T-helper 9 cell (primary cell): ENCODE measurements at places on chromosomes 2 and 18.

DNA sequence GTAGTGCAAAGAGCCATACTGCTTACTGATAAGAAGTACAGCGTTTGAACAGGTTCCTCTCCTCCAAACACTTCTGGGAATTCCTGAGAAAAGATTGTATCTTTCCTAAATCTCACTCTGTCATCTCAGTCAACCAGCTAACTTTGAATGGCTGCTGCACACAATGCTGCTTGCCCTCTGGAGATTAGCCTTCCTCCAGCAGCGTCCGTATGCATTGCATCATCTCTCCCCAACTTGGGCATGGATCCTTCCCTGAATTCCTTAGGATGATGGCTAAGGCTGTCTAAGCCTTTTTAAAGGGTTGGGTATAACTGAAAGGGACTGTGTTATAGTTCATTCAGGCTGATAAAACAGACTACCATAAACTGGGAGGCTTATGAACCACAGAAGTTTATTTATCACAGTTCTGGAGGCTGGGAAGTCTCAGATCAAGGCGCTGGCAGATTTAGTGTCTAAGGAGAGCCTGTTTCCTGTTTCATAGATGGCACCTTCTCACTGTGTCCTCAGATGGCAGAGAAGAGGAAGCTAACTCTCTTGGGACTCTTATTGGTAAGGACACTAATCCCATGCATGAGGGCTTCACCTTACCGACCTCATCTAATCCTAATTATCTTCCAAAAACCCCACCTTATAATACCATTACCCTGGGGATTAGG lies 105.3 kb downstream of the PAX3 start:
- no peak for DNase-seq

DNA sequence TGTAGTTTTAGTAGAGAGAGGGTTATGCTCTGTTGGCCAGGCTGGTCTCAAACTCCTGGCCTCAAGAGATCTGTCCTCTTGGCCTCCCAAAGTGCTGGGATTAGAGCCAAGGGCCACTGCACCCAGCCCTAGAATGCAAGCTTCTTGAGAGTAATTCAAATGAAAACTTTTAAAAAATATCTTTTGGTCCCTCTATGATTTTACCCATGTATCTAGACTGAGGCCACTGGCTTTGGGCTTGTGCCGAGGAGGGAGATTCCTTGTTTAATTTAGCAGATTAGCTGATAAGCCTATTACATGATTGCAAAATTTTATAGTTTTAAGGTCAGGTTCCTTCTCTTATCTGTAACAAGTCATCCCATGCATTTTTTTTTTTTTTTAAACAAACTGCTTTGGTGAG lies 59.5 kb upstream of the CCDC195 start:
- DNase-seq = no peak

GRCh38 chr2:45833968-45834344 lies 182.5 kb downstream of the PRKCE start:
- DNase-seq = no peak

GRCh38 chr18:38256366-38256765 lies 690.8 kb upstream of the CELF4 start:
- no peak for DNase-seq

DNA sequence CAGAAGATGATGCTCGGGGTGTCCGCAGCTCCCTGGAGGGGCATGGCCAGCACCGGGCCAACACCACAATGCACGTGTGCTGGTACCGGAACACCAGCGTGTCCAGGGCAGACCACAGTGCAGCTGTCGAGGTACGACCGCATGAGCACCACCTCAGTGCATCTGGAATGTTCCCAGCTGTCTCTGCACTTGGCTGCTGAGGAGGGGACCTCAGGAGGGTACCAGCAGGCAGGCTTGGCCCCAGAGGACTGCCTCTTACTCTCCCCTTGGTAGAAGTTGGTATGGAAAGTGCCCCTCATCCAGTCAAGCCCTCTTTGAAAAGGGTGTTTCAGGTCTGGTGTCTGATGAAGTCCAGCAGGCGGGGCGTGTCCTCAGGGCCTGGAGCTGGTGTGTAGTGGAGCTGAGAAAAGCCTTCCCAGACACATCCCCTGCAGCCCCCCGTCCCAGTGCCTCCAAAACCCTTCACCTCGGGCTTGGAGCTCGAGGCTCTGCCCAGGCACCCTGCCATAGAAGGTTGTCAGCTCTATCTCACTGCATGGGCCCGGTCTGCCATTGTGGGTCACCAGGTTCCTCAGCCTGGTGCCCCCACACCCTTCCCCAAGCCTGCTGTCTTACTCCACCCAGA lies 16.7 kb downstream of the STK25 start:
- no peak for DNase-seq

DNA sequence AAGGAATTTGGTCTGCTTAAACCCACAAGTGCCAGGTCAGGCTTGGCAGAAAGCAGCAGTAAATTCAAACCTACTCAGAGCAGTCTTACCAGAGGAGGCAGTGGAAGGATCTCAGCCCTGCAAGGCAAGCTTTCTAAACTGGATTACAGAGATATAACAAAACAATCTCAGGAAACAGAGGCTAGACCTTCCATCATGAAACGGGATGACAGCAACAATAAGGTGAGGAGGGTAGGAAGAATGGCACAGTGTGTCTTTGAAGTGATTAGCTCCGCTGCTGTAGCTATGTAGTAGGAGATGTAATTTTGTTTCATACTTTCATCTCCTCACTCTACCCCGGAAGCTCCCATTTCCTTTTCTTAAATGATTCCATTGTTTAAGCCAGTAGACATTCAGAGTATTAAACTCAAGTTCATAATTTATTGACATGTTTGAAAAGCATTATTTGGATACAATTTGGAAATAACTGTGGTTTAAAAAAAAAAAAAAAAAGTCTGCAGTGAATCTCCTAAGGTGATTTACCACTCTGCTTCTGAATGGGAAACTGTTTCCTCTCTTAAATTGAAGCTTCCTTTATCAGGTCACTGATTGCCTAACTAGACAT lies 29.4 kb upstream of the DYSF start:
- DNase-seq = no peak

DNA sequence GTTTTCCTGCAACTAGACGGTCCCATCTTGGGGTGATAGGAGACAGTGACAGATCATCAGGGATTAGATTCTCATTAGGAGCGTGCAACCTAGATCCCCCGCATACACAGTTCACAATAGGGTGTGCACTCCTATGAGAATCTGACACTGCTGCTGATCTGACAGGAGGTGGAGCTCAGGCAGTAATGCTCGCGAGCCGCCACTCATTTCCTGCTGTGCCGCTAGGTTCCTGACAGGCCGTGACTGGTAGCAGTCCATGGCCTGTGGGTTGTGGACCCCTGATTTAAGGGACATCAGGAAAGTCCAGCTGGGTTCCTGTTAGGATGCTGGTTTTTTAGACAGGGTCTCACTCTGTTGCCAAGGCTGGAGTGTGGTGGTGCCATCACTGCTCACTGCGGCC lies 48.7 kb downstream of the PTPRM start:
- DNase-seq = no peak

- no peak for DNase-seq
Observed at GRCh38 chr2:134911400-134911785, 7.2 kb upstream of the CCNT2 start.

- DNase-seq = no peak
Observed at GRCh38 chr2:60644951-60645350, 91.5 kb upstream of the BCL11A start.

DNA sequence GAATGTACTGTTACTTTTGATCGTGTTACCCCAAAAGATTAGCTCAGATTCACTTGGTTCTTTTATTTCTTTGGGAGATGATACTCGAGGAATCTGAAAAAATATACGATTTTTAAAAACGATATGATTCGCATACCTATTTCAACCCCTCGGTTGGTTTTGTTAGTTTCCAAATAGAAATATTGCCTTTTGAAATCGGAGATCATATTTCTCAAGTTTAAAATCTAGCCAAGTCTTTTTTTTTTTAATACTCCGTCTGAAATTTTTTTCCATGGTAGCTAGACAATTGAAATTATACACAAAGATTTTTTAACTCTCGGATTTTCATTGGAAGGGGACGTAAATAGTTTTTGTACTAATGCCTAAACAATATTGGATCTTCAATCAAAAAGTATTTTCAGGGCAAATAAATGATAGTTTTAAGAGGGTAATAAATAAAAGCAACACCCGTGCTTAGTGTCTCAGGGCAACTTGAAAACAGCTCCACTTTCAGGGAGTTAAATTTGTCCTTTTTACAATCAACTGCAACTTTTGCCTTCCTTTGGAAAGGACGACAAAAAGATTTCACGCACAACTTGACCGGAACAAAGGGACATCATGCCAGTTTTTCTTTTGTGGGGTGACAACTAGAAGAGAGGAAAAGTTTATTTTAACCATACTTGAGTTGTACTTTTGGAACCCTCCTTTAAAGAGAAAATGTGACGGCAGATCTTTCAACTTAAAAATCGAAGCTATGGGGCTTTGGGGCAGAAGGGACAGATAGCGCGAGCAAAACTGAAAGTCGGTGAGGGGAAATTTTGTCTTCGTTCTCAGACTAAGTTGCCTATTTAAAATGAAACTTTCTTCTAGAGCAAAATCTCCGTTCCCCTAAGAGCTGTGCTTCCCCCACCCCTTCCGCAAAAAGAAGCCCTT lies 5.8 kb upstream of the ONECUT2 start:
- no peak for DNase-seq

DNA sequence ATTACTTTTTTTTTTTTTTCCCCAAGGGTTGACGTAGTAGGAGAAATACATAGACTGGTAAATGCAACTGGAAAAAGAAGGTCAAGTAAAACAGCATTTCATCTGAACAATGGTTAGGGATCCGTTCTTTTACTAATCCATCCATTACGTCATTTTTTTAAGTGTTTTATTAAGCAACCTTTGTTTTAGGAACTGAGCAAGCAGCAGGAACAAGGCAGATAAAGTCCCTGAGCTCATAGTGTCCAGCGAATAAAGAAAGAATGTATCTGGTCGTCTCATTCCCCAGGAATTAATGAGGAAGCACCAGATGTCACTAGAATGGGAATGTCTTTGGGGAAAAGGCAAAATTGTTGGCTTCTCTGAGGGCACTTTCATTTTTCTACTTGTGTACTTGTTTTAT lies 842.4 kb downstream of the TDRD15 start:
- DNase-seq = no peak
